ENCODE measurements at places on chromosomes 5 and 9.

- peak; percentile 77 for DNase-seq
These were observed 28.4 kb downstream of the NNT start for GRCh38 chr5:43631182-43631910.

GRCh38 chr9:29214154-29214689, 1640.9 kb upstream of the C9orf72 start:
- DNase-seq, result peak; percentile 18

- no peak for DNase-seq
These were observed 858 bp upstream of the SOWAHA start for GRCh38 chr5:132812123-132812765.

DNA sequence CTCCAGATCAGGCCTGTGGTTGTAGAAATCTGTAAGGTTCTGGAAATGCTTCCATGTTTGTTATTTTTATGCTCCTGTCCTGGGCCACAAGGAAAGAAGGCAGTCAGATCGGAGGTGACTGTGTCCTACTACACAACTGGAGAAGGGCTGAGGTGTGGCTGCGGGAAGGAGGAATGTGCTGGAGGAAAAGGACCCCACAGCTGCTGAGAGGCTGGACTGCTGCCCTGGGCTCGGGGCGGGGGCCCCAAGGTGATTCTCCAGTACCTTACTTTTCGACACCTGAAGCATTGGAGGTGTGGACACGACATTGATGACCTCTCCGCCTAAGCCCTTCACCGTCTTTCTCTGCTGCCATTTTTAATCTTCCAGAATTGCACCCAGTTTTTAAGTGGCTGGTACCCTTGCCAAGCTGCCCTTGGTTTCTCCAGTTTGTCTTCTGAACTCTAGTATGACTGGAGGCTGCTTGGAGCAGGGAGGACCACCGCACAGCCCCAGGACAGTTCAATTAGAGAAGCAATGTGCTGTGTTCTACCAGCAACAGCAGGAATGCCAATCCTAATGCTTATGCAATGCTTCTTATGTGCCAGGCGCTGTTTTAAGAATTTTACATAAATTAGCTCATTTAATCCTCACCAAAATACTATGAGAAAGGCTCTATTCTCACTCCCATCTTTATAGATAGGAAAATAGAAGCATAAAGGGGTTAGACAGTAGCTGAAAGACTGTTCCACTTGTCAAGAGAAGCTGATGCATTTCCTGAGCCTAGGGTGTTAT, 13.5 kb upstream of the ANKRD33B start:
- no peak for DNase-seq

DNA sequence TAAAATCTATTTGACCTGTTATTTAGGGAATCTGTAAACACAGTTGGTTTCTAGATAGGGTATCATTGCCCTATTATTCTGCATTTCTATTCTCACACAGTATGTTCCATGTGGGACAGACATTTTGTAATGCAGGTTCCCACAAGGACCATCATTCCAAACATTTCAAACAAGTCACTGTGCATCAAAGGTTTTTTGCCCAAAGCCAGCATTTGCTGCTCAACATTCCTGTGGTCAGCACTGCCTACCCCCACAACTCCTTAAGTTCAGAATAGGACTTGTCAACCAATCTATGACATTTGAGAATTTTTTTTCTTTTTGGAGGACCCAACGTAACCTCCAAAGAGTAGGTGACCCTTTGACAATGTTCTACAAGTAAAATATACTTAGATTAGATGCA, 95.7 kb downstream of the LPAR1 start:
- peak; percentile 87 for DNase-seq

- DNase-seq, result no peak
These were observed 158.6 kb upstream of the CD180 start for GRCh38 chr5:67355120-67355713.

GRCh38 chr5:14720236-14720923, 55.9 kb downstream of the OTULIN start:
- peak; percentile 67 for DNase-seq

DNA sequence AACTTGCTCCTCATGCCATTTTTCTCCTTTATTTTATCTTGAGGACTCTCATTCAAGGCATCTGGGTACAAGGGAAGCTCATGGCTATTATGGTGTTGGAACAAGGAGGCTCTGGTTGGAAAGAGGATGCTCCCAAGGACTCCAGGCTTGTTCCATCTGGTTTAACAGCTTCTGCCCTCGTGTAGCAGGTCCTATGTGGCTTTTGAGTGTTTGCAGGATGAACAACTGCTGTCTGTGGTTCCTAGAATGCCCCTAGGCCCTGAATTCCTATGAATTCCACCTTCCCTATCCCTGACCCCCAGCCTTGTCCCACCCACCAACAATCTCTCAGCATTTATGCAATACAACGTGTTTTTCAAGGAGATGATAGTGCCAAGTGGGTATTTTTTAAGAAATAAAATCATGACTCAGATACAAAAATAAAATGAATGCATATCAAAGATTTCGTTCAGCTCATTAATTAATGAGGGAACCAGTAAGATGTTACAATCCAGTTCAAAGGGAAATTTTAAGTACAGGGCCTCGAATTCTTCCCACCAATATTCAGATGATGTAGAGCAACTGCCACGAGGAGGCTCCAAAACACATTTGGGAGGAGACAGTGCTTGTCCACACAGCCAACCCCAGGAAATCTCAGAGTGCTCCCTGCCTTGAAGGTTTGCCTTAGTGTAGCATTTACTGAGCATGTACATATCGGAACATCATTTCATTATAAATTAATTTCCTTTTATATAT, 182.0 kb downstream of the MUSK start:
- DNase-seq, result no peak

All from fibroblast of upper back skin (primary cell).